Renal cortex interstitium (tissue), 15 donors: ENCODE measurements at places on chromosomes 16 and 17. TPM values are rescaled to one million over a fixed set of nuclear protein-coding genes. Genes with fewer than 3 reads are reported as not detected.

DNA sequence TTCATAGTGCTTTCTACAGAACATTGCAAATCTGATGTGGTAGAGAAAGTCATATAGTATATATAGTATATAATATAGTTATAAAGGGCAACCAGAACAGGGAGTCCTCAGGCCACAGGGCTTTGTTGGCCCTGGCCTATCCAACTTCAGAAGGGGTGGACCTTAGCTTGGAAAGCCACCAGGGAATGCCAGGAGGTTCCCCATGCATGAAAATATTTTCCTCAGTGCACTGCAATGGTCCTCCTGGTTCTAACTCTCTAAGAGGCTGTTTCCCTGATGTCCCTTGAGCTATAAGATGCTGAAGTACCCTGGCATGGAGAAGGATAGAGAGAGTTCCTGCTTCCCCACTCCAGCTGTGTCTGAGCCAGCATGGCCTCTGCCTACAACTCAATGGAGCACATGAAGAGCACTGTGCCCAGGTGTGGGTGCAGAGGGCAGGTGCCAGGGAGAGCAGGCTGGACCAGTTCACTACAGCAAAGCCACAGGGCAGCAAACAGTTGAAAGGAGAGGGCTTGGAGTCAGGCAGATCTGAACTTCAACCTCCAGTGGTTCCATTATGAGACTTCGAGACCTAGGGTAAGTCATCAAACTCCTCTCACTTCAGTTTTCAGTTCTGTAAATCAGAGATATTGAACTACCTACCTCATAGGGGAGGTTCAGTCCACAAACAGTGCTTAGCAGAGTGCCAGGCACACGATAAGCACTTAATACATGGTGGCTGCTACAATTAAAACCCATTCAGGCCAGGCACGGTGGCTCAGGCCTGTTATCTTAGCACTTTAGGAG lies 183.1 kb downstream of the SALL1 start:
- no peak for DNase-seq

DNA sequence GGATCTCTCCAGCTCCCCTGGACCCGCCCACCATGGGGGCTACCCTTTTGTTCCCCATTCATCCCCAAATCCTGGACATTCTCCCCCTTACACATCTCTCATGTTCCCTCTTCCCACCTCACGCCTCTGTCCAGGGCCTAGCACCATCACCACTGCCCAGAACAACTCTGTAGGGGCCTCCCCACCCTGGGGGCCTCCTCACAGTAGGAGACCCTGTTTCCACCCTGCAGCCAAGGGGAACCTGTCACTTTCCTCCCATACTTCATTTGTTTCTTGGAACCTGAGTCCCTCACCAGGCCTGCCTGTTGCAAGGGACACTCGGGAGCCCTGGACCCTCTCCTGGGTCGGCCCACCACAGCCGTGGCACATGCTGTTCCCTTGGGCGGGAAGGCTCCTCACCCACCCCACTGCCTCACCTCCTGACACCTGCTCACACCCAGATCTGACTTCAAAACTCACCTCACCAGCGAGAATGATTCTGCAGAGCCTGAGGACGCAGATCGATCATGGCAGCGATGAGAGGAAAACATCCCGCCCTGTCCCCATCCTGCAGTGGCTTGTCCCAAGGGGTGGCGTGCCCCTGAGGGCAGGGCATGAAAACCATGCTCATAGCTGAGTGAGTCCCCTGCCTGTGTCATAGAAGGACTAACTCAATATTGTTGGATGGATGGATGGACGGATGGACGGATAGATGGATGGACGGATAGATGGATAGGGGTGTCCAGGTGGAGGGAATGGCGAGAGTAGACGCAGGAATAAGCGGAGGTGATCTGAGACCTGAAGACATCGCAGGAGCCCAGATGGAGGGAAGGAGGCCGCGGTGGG lies 6.8 kb upstream of the RASD1 start:
- no peak for DNase-seq

GRCh38 chr16:27175888-27176287 lies 27.4 kb upstream of the KDM8 start:
- no peak for DNase-seq

- DNase-seq, result peak; percentile 74
Measured at GRCh38 chr16:19886073-19886941, 1.7 kb upstream of the GPRC5B start.

DNA sequence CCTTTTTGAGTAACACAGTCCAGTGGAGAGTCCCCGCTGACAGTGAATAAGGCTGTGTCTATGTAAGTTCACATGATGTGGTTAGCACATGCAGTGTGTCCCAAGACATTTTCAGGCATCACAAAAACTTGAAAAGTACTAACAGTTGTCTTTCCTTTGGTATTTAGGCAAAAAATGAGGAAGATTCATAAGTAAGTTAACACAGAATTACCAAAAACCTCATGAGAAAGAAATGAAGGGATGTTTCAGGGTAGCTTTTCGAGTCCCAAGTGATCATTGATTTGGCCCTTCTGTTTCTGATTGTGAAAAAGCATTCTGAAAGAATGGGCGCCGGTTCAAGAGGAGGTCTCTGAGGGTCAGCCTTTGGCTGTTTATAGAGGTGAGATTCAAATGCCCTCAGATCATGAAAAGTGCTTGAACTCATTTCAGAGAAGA lies 529 bp upstream of the ASPA start:
- no peak for DNase-seq

DNA sequence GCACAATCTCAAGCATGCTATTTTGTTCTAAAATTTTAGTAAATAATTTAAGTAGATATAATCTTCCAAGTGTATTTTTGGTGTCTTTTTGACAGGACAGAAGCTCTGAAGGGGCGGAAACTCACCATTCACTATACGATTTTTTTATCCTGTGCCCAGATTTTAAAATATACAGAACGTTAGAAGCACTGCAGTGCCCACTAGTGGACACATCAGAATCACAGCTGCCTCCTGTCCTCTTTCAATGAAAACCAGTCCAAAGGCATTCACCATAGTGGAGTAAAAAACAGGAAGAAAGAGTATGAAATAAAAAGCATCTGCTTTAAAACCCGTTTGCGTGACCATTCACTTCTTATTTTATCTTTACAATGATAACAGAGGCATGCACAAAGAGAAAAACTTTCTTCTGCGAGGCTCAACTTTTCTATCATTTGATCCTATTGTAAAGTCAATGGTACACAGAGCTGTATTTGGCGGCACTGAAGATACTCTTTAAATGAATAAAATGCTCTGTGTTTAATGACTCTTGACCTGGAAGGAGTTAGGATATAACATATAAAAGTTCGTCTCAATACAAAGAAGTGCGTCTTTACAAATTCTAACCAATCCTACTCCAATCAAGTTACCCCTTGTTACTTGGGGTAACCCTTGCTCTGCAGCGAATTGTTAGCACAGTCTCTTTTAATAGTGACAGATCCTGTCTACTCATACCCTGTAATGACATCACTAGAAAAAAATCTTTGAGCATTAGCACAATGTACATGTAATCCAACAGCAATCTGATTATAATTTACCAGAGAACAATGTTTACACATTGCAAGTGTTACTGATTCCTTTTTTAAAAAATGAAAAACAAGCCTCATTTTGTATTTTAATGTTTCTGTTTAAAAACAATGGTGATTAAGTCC lies 339.8 kb upstream of the PSMD7 start:
- DNase-seq, result peak; percentile 35

DNA sequence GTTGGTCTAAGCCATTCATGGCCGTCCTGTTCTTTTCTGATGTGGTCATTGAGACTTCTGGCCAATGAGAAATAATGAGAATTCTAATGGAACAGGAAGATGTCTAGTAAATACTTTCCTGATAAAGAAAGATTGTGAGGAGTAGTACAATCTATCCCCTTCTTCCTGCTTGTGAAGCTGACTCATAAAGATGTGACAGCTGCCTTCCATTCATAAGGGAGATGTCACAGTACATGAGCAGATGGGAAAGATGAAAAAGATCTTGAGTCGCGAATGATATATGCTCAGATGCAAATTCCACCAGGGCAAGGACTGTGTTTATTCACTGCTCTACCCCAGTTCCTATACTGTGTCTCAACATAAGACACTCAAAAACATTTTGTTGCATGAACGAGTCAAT lies 111.7 kb upstream of the FOXF1 start:
- DNase-seq, result no peak

DNA sequence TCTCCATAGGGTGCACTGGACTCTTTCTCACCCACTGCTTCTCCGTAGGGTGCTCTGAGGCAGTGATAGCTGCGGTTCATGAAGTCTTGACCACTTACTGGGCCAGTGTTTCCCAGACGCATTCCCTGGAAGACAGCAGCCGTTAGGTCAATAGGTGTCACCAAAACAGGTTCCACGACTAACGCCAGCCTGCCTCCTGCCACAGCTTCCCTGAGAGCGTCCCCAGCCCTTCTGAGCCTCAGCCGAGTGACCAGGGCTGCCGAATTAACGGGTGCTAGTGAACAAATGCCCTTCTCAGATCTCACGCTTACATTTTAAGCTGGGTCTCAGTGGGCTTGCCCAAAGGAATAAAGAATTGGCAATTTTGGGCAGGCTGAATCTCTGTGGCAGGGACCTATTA lies 188.7 kb upstream of the TNRC6C start:
- no peak for DNase-seq

DNA sequence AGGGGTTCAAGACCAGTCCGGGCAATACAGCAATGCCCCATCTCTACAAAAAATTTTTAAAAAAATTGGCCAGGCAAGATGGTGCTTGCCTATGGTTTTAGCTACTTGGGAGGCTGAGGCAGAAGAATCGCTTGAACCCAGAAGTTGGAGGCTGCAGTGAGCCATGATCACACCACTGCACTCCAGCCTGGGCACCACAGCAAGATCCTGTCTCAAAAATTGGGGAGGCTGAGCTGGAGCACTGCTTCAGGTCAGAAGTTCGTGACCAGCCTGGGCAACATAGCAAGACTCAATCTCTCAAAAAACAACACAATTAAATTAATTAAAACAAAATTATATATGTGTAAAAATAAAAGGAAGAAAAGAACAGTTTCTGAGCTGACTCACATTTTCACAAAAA lies 74.8 kb upstream of the CLEC18B start:
- DNase-seq, result no peak

DNA sequence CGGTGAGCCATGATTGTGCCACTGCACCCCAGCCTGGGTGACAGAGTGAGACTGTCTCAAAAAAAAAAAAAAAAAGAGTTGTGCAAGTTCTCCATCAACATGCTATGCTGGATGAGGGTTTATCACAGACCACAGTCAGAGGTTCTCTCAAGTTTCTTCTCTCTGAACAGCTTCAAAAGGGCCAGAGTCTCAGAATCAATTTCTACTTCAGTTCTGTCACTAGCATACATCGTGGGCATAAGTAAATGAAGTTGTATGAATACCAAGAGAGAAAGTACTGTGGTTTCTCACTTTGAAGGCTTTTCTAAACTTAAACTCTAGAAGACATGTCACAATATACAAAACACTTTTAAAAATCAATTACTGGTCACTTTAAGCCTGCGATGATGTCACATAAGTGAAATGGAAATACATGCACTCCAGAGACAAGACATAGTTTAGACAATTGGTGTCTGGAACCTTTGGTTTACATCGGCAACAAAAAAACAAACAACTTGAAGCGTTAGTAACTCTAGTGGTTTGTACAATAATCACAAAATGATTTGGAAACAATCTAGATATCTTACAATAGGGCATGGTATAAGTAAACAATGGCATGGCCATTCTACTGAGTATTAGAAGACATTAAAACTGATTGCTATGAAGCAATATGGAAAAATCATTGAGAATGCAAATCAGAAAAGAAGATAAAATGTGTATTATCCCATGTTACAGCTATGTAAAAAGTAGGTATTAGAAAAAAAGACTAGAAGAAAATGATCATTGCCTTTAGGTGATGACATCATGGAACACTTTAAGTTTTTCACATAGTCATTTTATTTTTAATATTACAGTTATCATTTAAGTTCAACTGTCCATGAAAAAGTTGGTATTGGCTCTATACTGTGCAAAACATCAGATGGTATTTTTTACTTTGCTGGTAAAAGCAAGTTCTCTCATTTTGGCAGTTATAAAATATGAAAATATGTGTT lies 232.3 kb downstream of the ZFHX3 start:
- no peak for DNase-seq

GRCh38 chr16:31487071-31487719 lies 4.3 kb downstream of the SLC5A2 start:
- DNase-seq, result no peak

DNA sequence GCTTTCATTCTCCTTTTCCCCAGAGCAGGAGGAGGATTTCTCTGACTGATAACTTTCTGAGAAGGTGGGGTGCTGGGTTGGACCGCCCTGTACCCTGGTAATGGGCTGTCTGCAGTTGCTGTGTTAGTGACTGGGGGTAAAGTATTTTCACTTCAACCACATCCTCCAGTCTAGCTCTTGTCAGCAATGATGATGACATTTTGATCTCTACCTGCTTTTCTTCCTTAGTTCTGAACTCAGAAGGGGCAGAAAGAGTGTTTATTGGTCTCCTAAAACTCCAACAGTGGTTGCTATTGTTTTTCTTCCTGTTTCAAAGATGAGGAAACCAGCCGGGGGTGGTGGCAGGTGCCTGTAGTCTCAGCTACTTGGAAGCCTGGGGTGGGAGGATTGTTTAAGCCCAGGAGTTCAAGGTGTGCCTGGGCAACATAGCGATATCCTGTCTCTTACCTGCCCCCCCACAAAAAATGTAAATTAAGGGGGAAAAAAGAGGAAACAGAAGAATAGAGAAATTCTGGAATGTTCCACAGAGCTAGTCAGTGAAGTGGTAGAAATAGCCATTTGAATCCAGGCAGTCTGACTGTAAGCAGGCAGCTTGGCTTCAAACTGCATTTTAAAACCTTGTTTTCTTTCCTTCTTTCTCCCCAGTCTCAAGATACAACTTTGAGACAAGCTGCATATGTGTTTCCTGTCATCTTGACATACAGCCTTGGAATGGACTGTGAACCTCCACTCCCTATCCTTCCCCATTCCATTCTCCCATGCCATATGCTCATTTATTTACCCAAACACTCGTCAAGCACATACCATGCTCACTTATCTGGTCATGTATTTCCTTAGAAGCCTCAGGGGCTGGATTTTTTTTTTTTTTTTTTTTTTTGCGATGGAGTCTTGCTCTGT lies 3.3 kb upstream of the N4BP1 start:
- DNase-seq, result no peak

GRCh38 chr17:50423553-50424159 lies 2.4 kb upstream of the ACSF2 start:
- no peak for DNase-seq

GRCh38 chr16:67091906-67092566 lies 17.7 kb upstream of the PHAF1 start:
- DNase-seq, result no peak

Gene CA7
- polyA plus RNA-seq, result 0.45 TPM

Gene PRR35
- polyA plus RNA-seq, result 14.0 TPM

Gene TRPV2
- 3.8 TPM for polyA plus RNA-seq

Gene SPEM2
- polyA plus RNA-seq, result not detected

Gene KRT33A
- polyA plus RNA-seq, result not detected

Gene KRTAP16-1
- polyA plus RNA-seq, result not detected

Gene CHMP1A
- 60.4 TPM for polyA plus RNA-seq

Gene ZFP3
- 14.9 TPM for polyA plus RNA-seq

Gene C16orf96
- 0.16 TPM for polyA plus RNA-seq
